GF-D8 (cell line): ENCODE measurements at places on chromosomes 2 and 18.

DNA sequence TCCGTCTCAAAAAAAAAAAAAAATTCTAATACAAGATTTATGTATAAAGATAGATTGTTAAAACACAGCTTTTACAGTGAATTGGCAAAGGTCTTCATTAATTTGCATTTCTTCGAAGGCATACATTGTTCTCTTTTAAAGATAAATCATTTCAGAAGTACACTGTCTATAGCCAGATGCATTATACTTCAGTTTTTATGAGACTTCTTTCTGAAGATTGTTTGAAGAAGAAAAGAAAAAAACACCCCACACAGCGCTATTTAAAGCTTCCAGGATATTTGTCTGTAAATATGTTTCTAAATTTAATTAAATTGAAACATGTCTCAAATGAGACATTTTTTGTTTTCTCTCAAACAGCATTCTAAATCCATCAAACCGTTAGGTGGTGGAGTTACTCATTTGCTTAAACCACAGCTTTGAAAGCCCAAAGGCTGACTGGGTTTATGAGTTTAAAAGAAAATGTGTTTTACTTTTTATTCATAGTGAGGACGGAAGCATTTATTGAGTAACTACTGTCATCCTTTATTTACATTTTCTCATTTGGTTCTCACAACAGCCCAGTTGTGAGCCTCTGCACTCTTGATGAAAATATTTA is 42.4 kb upstream of the C1GALT1C1L start:
- no peak for DNase-seq

DNA sequence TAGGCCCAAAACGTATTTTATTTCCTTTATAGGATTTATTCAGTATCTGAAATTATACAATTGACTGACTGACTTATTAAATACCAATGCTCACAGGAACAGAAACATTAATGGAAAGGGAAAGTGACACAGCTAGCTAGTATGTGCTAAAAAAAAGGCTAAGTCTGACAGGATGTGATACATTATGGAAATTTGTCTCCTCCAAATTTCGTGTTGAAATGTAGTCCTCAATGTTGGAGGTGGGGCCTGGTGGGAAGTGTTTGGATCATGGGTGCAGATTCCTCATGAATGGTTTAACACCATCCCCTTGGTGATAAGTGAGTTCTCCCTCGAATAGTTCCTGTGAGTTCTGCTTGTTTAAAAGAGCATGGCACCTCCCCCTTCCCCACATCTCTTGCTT is 70.6 kb upstream of the WDR75 start:
- no peak for DNase-seq

DNA sequence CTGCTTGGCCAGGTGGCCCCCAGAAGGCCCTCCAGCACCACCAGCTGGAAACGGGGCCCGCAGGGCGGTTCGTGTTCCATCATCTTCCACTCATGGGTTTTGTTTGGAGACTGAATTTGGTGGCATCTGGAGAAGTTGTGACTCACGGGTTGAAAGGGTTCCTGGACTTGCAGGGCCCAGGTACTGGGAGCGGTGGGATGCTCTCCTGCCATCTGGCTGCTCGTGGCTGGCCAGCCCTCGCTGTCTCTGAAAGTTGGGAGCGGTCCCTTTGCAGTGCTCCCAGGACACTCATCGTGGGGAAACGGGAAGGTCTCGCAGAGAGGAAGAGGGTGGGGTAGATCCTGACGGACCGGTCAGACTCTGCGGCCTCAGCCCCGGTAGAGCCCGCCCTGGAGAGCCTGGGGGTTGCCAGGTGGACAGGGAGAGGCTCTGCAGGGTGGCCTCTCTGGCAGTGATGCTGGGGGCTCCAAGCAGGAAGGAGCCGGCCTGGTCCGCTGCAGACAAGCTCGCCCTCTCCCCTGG is 47.5 kb downstream of the TWIST2 start:
- DNase-seq, result no peak

DNA sequence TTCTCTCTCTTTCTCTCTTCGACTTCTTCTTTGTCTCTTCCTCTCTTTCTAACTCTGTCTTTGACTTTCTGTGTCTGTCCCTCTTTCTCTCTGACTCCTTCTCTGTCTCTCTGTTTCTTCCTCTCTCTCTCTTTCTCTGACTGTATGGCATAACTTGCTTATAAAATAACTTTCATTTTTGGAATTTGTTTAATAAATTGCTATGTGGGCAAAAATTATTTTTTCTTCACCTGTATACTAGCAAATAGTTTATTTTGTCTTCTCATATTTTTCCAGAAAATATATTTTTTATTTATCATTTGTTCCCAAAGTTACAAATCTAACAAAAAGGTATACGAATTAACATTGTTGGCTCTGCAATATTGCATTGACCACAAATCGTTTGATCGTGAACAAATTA is 305.7 kb upstream of the FAM98A start:
- no peak for DNase-seq

DNA sequence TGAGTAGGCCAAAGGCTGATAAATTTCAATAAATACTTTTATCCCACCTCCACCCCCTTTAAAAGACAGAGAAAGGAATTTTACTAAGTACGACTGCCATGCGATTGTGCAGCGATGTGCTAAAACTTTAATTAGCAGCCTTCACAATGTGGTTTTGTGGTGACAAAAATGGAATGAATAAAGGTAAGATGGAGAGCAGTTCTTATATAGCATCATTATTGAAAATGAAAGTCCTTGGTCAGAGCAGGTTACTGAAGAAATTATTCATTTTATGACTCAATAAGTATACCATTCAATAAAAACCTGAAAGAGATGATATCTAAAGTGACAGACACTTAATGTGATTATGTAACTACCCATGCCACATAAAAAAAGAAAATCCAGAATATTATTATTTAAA is 33.2 kb upstream of the MTIF2 start:
- DNase-seq, result no peak

DNA sequence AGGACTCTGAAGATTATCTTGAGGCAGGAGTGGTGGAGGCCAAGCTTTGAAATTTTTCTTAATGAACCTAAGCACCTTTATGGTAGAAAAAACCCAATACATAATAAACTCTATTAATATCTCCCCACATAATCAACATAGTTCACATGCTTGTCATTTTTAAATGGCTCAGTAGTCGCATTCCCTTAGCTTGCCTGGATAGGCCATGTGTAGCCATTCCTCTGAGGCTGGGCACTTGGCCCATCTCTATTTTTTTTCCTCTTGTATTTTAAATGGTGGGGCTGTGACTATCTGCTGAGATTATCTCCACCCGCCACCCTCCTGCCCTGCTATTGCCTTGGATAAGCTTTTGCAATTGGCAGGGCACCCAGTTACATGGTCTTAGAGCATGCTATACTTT is 143.1 kb downstream of the FHOD3 start:
- DNase-seq, result no peak

DNA sequence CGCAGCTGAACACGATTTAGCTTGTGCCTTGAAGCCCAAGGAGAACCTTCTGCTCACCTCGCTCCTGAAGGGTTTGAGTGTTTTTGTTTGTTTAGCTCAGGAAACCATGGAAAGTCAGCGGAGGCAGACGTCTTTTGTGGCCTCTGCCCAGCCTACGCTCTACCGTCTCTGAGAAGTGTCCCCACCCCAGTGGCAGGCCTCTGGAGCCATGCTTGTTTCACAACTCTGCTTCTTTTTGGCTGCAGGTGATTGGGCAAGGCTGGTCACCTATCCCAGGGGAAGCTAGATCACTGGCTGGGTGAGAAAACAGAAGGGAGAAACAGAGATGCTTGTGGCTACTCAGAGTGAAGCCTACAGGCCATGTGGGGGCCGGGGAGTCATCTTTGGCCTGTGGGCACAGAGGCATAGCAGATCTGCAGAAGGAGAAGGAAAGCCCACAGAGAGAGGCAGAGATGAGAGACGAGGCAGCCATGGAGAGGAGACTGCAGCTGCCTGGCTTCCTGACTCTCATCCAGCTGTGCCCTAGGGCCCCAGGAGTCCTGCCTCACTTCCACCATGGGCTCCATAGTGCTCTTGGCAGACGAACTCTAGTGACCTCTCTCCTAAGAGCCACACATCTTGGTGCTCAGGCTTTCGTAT is 50.1 kb downstream of the CIB4 start:
- DNase-seq, result no peak

GRCh38 chr2:37623971-37624900 is 47.2 kb downstream of the CDC42EP3 start:
- no peak for DNase-seq
